ENCODE measurements at places on chromosomes 6 and 20.
A peak's percentile ranks its signal among the peaks of the same experiment; 100 is the strongest.

GRCh38 chr6:16400248-16400760 is 161.9 kb downstream of the GMPR start:
- no peak for DNase-seq

- no peak for DNase-seq
Observed at GRCh38 chr6:155333414-155333813, 19.1 kb upstream of the TFB1M start.

- no peak for DNase-seq
Observed at GRCh38 chr20:43576108-43576507, 14.6 kb upstream of the IFT52 start.

DNA sequence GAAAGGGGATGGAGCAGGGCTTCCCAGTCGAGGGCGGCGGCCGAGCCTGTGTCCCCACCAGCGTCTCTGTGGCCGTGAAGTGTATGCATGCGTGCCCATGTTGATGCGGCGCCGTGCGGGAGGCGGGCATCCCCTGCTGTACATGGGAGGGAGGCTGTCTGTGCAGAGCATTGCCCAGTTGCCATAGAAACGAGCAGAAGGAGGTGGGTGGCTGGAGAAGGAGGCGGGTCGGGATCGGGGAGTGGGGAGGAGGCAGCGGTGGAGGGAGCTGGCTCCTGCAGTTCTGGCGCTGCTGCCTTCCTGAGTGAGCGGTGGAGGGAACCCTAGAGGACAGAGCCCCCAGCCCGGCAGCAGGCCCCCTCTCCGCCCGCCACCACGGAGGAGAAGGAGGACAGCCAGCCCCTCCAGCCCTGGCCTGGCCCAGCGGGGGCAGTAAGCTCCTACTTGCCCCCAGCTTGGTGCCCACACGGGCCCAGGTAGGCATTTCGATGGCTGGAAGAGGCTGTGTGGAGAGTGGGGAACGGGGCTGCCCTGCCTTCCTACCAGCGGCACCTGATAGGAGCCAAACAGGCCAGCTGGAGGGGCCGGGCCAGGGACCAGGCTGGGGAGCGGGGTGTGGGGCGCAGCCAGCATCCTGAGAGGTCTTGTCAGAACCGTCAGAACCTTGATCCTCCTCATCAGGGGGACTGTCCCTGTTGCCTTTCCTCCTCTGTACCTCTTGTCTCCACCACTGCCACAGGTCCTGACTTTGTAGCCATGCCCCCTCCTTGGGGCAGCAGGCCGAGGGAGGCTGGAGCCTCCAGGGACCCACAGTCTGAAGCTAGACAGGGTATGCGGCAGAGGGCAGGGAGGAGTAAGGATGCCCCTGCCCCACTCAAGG is 41.3 kb downstream of the SPDEF start:
- DNase-seq: peak; percentile 43

- no peak for DNase-seq
Observed at GRCh38 chr6:11804135-11804534, 25.5 kb upstream of the ADTRP start.

GRCh38 chr6:152879681-152880080 is 103.2 kb downstream of the FBXO5 start:
- DNase-seq: no peak

GRCh38 chr6:61909486-61909885 is 376.5 kb downstream of the KHDRBS2 start:
- DNase-seq: no peak

GRCh38 chr20:57069442-57069841 is 197.0 kb downstream of the BMP7 start:
- DNase-seq: no peak

- no peak for DNase-seq
Observed at GRCh38 chr6:109058620-109059019, 36.0 kb downstream of the SESN1 start.

GRCh38 chr20:3071610-3072529 is at the start of gene OXT:
Gene OXT, plus strand, starts transcription at chr20:3071620. Its CDS starts 36 bp downstream, at chr20:3071656.
- DNase-seq: no peak

- DNase-seq: no peak
Observed at GRCh38 chr6:162700966-162701365, 26.6 kb downstream of the PRKN start.

DNA sequence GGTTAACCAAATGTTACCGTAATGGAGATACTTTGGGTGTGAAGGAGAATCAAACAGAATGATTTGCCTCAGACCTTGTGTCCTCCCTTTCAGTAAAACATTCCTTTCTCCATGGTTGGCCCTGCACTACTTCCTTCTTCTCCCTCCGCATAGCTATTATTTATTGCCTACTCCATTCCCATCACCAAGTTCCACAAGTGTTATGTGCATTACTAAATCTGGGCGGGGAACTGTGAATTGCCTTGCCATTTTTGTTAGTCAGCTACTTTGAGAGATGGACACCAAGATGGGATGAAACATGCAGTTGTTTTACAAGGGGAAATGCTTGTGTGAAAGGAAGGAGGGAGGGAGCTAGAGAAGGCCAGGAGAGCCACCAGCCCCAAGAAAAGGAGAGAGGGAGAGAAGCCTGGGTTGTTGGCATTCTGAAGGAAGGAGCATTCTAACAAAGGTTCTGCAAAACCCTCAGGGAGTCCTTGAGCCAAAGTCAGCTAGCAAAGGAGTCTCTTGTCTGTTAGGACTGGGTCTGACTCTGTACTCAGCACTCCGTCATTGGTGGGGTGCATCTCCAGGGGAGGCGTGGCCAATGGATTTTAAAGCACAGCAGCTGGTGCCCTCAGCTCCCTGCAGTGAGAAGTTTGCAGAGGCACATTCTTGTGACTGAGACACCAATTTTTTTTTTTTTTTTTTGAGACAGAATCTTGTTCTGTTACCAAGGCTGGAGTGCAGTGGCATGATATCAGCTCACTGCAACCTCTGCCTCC is 83.6 kb upstream of the CHD6 start:
- DNase-seq: peak; percentile 64

DNA sequence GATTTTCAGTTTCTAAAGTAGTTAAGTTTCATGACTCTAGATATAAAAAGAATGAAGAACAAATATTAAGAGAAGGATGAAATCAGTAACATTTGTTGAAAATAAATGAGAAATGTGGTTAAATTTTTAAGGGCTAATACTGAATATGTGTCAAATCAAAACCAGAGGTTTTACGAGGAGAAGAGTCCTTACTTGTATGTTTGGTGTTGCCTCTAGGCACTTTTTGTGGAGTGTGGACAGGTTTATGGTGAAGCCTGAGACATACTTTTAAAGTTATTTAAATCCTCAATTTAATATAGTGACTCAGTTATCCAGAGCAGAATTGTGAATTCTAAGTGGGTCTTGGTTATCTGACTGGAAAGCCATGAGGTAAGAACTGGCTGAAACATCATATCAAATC is 68.7 kb downstream of the COL19A1 start:
- no peak for DNase-seq

GRCh38 chr6:139166956-139167313 is 32.1 kb downstream of the HECA start:
- no peak for DNase-seq

DNA sequence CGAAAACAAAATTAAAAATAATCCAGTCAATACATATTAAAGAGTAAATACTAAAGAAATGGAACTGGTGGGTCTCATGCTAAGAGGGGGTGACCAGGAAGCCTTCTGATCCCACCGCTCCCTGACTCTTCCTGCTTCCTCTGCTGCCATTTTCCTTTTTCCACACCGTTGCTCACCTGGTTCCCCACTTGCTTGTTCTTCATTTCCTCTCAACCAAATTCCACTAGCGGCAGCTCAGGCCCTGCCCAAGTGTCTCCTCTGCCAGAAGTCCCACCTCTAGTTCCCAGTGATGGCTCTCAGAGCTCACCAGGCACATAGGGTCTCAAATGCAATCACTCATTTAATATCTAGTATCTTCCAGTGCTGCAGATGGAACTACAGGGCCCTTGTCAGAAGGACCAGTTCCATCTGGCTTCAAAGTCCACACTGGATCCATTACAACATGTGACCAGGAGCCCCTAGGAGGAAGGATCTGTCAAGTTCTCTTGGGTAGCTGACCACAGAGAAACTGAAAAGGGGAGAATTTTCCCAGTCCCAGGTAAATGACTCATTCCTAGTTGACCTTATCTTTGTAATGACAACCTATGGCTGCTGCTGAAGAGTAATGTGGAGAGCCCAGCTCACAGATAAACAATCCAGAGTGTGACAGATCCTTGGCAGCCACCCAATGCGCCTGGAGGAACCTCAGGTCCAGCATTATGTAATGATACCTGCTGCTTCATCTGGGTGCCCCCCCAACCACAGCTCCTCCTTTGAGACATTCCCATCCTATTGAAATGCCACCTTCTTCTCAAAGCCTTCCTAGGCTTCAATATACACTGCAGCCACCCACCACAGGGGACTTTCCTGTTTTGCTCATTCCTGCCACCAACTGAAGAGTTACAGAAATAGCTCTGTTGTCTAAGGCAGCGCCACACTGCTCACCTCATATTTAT is 38.2 kb downstream of the ELMO2 start:
- DNase-seq: no peak

- no peak for DNase-seq
Observed at GRCh38 chr6:34414999-34415858, 10.6 kb downstream of the RPS10 start.

GRCh38 chr6:62345962-62346689 is 60.1 kb upstream of the KHDRBS2 start:
- no peak for DNase-seq

- DNase-seq: no peak
Observed at GRCh38 chr6:90304308-90304707, 7.7 kb upstream of the BACH2 start.

DNA sequence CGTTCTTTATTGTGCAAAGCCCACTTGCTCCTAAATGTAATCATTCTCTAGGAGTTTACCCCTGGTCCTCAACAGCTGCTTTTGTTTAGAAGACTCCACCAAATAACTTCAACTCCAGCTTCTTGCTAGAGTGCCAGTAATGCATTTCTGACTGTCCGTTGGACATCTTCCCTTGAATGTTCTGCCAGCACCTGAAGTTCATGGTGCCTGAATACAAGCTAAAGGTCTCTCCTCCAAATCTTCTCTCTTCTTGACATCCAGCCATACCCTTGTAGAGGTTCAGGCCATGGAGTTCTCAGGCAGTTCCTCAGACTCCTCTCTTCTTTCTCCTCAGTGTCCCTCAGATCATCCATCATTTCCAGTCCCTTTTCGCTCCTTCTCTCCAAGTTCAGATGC is 21.7 kb downstream of the PHACTR2 start:
- DNase-seq: no peak

DNA sequence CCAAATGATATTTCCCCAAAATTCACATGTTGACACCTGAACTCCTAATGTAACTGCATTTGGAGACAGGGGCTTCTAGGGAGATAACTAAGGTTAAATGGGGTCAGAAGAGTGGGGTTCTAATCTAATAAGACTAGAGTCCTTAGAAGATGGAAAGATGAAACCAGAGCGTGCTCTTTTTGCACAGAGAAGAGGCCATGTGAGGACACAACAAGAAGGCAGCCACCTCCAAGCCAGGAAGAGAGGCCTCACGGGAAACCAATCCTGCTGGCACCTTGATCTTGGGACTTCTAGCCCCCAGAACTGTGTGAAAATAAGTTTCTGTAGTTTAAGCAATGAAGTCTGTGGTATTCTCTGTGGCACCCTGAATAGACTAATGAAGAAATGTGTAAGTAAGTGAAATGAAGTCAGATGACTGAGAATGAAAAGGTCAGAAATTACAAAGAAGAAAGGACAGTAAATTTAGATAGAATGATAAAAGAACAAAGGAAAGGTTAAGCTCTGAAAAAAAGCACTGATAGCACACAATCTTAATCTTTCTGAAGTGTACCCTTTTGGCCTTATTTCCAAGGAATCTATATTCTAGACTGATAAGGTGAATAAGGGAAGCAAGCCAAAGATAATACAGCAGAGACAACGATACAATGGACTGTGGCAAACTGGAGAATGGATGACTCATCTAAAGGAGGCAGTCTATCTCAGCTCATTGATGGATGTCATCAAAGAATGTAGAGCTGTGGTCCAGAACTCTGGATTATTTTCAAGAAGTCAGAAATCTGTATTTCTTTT is 110.4 kb downstream of the MYB start:
- DNase-seq: no peak

DNA sequence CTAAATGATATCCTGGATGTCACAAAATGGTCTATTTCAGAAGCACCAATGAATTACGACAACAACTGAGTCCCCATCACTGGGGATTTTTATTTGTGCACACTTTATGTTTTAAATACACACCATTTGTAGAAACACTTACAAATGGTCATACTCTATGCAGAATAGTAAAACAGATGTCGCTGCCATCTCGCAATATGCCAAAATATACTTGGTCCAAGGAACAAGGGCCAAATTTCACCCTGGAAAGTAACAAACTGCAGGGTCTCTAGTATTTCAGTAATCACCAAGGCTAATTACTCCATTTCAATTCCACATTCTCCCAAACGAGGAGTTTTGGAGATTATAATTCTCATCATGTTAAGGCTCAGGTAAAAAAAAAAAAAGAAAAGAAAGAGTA is 215.2 kb downstream of the LMBRD1 start:
- DNase-seq: no peak

- DNase-seq: no peak
Observed at GRCh38 chr6:31948753-31949413, 3.0 kb downstream of the CFB start.

- no peak for DNase-seq
Observed at GRCh38 chr6:129890164-129890563, 29.0 kb upstream of the TMEM244 start.

DNA sequence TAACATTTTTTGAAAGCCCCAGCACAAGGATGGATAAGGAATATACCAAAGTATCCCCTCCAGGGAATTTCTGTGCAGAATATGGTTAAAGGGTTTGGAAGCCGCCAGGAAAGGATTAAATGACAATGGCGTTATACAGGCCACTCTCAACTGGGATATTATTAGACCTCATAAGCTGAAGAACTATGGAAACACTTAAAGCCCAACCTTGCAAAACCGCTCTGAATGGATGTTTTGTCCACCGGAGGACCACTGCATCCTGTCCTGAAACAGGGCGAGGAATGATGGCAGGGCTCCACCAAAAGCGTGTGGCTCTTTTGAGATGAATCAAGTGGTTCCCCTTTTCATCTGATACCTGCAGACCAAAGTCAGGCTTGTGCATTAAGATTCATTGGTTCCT is 32.4 kb downstream of the NFATC2 start:
- DNase-seq: no peak

GRCh38 chr6:87237804-87238203 is 82.4 kb downstream of the ZNF292 start:
- DNase-seq: no peak

DNA sequence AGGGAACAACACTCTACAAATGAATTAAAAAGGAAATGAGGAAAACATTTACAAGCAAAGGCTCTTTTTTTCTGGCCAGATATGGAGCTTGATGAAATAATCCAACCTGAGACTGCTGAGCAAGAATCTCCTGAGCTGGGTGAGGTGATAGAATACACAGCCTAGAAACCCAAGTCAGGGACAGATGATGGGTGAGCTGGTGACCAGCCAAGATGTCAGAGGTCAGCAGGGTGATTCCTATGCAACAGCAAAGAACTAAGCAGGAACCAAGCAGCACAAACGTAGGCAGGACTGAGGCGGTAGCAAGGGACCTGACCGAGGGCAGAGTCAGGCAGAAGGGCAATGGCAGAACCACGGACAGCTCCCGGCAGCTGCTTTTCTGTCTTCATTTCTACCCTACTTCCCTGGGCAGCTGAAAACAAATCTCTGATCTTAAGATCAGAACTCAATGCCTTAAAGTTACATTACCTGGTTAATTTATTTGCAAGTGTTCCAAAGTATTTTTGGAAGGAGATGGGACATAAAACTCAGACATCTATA is 75.1 kb downstream of the CDC40 start:
- DNase-seq: no peak

Measured in NT2/D1 (cell line).